Spleen (tissue), 13 donors: ENCODE measurements at places on chromosomes 7 and 10. TPM values are rescaled to one million over a fixed set of nuclear protein-coding genes. Genes with fewer than 3 reads are reported as not detected.
A peak's percentile ranks its signal among the peaks of the same experiment; 100 is the strongest.

GRCh38 chr10:99689461-99689860 is 30.2 kb downstream of the ENTPD7 start:
- no peak for DNase-seq

GRCh38 chr7:60706-61105 is 131.7 kb upstream of the FAM20C start:
- DNase-seq = peak; percentile 67

- DNase-seq = no peak
Measured at GRCh38 chr7:80529362-80529761, 17.5 kb upstream of the GNAT3 start.

DNA sequence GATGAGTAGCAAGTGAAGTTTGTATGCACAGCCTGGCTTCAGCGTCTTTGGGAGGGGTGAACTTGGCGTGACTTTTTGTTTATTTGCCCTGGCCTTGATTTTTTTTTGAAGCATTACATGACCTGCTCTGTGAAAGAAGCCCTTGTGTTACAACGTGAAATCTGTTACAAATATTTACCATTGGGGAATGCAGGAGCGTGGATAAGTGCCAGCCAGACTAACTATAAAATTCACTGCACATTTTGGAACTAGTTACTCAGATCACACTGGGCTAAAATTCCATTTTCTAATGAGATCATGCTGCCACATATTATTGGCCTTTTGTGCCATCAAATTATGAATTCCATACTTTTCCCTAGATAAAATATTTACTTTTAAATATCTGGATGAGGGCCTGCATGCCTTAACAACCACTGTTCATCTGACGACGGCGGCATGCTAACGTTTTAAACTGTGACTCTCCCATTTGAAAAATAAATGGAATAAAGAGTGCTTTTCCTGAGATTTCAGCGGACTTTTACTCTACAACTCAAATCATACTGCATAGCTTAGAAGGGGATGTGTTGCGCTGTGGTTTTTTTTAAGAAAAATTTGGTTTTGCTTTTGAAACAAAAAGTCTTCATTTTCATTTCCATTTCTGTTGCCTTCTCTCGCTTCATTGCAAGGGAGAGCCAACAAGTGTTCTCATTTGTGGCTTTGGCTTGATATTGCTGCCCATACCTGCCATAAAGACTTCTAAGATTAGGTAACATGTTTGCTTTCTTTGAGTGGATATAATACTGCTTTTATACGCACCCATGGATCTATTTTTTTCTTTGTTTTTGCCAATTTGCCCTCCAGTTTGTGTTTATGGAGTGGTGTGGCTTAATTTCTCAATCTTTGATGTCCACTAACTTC is 352.2 kb downstream of the TFEC start:
- DNase-seq = no peak

GRCh38 chr7:30352169-30352568 is 67.8 kb downstream of the ZNRF2 start:
- DNase-seq = no peak

DNA sequence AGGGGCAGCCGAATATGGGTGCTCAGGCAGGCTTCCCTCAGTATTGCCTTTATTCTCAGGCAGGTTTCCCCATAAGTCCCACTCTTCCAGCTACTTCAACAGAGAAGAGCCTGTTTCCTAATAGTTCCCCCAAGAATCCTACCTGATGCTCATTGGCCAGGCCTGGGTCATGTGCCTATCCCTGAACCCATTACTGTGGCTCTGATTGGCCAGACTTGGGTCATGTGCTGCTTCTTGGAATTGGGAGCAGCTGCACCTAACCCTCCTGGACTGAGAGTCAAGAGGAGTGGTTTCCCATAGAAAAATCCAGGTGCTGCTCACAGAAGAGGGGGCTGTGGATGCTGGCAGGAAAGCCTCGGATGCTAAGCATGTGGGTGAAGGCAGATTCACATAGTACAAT is 21.7 kb downstream of the OPALIN start:
- no peak for DNase-seq

- DNase-seq = no peak
Measured at GRCh38 chr7:142478479-142479220, 220.8 kb upstream of the PRSS58 start.

DNA sequence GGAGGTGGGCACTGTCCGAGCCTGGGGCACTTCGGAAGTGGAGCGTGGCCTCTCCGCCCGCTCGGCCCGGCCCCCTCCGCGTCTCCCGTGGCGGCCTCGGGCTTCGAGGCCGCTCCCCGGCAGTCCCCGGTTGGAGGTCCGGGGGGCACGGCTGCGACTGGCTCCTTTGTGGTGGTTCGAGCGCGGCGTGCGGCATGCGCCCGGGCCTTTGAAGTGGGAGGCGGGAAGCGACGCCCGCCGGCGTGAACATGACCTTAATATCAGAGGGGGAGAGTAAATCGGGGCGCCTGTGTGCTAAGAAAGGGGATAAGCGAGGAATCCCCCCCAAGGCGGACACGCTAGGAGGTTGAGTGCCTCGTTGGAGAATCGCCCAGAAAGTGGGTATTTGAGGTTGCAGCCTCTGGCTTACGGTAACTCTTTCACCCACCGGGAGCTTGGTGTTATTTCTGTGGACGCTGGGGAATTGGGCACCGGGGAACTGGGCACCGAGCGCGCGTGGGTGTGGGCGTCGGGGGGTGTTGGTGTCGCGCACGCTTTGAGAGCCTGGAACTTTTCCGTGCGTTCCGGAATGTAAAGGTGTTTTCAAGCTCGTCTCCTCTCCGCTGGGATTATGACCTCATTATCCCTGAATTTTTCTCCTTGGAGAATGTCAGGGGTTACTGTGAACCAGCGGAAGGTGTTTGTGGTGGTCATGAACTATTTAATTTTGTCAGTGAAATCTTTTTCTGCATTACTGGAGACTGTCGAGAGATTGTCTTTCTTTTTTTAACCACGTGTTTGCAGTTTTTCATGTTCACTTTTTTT is 660 bp downstream of the SUV39H2 start:
- DNase-seq = no peak

GRCh38 chr7:56099653-56100052 is 6.6 kb downstream of the CHCHD2 start:
- peak; percentile 57 for DNase-seq

DNA sequence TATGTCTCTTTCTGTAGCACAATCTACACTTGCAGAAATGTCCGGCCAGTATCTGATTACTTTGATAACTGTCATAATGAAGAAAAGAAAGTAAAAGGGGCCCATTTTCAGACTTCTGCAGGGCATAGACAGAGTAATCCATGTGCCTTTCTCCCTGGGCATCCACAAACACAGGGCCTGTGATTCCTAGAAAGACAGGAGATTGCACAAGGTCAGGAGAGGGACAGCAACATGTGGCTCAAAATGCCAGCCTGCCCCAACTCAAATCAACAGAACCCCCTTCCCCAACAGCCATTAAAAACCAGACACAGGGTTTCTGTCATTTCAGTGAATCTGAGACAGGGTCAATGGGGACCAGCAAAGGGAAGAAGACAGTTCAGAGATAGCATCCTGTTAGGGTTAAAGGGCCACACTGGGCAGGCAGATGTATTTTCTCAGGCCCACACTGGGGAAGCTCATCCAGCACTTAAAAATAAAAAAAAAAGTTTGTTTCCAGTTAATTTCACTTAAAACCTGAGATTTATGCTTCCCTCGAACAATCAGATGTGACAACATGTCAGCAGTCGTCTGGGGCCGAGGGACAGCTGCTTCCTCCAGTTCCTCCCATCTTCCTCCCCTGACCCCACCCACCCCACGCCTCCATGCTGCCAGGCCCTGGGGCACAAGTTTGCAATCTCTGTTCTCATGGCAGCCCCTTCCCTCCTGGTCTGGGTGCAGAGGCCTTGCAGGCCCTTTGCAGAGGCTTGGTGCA is 30.7 kb upstream of the ACSL5 start:
- DNase-seq = no peak

- DNase-seq = no peak
Measured at GRCh38 chr10:107487284-107487683, 322.8 kb upstream of the SORCS1 start.

DNA sequence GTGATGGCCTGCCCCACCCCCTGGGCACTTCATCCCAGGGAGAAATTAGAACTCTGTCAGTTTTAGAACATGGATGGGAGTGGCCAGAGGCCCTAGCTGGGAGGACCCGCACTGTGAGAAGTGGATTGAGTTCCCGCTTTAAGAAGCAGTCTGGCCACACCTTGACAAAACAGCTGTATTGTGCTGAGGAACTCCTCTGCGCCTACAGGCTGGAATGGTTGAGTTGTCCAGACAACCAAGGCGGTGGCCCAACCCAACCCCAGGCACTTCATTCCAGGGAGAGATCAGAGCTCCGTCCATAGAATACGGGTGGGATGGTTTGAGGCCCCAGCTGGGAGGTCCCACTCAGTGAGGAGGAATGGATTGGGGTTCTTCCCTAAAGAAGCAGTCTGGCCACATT is 196.0 kb downstream of the TMEM26 start:
- DNase-seq = no peak

- DNase-seq = no peak
Measured at GRCh38 chr7:23016345-23017253, 2.7 kb upstream of the HYCC1 start.

- peak; percentile 89 for DNase-seq
Measured at GRCh38 chr10:21278491-21279216, 246.8 kb downstream of the SKIDA1 start.

GRCh38 chr7:129401967-129402860 is 32.0 kb upstream of the STRIP2 start:
- DNase-seq = no peak

- no peak for DNase-seq
Measured at GRCh38 chr7:128022631-128023532, 8.4 kb downstream of the LRRC4 start.

DNA sequence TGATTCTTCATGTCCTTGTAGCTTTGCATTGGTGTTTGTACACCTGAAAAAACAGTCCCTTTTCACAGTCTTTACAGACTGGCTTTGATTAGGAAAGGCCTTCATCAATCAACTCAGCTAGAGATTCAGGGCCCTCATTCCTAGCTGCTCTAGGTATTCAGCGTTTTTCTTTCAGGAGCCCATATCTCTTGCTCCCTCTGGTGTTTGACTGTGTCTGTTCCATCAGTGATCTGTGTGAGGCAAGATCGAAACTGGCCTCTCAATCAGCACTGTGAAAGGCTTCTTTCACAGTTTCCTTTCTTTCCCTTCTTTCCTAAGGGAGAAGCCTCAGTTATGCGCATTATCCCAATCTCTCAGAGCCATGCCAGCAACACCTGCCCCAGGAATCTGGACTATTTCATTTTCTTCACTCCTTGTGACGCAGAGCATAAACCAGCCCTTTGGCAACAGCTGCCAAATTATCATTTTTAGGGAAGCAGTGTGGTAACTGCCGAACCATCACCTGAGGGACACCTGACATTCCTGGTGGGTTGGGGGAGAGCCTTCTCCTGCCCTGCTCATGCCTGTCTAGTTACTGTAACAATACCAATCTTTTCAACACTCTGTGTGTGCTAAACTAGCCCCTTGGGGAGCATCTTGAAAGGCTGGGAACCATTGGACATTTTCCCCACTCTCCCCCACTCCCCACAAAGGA is 75.7 kb upstream of the CCDC71L start:
- DNase-seq = no peak

- DNase-seq = no peak
Measured at GRCh38 chr10:61975391-61975932, 74.0 kb downstream of the ARID5B start.

- no peak for DNase-seq
Measured at GRCh38 chr10:76085817-76086167, 654.4 kb downstream of the LRMDA start.

DNA sequence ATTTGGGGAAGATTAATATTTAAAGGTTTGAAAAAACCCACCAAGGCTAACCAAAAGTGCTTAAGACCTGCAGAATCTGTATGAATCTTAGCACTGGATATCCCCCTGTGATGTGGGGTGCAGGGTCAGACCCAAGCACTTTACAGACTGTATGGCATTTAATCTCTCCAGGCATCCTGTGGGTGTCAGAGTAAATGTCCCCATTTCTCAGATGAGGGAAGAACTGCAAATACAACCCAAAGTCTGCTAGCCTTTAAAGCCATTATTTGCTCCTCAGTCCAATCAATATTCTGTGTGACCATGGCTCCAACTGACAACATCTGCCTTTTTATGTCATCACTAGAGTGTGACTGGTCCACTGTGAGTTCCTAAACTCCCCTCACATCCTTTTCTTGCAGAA is 10.0 kb upstream of the MBL2 start:
- DNase-seq = no peak

DNA sequence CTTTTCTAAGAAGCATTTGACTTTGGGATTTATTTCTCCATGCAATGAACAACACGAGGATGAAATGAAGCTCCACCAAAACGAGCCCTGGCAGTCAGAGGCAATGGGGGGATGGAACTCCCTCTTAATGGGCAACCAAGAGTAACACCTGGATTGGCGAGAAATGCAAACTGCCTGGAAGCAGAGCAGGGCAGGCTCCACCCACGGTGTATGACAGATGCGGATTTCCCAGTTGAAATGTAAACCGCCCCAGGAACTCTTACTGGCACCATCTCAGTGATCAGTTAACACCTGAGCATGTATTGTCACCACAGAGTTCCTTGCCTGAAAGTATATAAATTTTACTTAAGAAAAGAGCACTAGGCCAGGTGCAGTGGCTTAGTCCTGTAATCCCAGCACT is 47.3 kb upstream of the AUTS2 start:
- DNase-seq = peak; percentile 4

DNA sequence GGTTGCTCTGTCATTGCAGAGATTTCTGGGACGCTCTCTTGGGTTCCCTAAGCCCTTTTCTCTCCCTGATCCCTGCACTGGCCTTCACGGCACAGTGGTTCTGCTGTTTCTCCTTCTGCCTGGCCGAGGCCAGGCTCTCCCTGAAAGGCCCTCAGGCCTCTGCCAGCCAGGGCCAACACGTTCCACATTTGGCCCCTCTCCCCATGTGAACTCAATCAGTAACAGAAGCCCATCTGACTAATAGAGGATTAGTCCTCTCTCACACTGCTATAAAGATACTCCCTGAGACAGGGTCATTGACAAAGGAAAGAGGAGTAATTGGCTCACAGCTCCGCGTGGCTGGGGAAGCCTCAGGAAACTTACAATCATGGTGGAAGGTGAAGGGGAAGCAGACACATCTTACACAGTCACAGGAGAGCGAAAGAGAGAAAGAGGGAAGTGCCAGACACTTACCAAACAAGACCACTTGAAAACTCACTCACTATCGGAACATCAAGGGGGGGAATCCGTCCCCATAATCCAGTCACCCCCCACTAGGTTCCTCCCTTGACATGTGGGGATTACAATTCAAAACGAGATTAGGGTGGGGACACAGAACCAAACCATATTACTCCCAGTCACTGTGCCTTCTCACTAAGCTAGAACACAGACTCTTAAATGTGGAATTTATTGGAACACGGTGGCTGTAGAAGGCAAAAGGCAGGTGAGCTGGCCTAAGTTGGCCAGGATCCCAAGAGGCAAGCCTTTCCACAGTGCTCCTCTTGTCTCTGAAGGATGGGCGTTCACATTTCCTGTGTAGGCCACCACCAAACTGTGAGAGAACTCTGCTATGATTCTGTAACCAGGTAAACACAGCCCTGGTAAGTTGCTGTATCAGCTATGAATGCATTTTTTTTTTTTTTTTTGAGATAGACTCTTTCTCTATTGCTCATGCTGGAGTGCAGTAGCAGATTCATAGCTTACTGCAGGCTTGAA is 8.8 kb downstream of the FZD8 start:
- no peak for DNase-seq

- DNase-seq = no peak
Measured at GRCh38 chr7:155009570-155010157, 6.7 kb upstream of the PAXIP1 start.

Gene OR6B1
- total RNA-seq = not detected

Gene FAM13C
- 19.7 TPM for total RNA-seq

Gene HSPA14
- 11.6 TPM for total RNA-seq

Gene NPFFR1
- total RNA-seq = 0.06 TPM

Gene C10orf53
- total RNA-seq = not detected

Gene HACD1
- 2.8 TPM for total RNA-seq

Gene PRF1
- total RNA-seq = 41.5 TPM

Gene FFAR4
- total RNA-seq = 0.13 TPM

Gene TRPV5
- not detected for total RNA-seq

Gene KLF14
- total RNA-seq = 1.0 TPM

Gene ASZ1
- not detected for total RNA-seq
